BJ (cell line): ENCODE measurements at places on chromosomes 5 and 9.

DNA sequence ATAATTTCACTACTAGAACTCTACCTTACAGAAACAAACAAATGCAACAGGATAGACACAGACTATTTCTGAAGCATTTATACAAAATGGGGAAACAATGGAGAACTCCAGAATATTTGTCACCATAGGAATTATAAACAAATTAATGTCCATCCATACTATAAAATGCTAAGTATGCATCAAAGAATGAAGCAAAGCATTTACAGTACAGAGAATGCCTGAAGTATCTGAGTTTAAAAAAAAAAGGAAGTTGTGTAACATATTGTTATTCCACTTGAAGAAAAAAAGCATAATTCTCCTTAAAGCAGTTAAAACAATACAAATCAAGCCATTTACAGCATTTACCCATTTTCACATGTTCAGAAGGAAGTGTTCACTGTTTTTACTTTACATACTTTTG, 53.0 kb downstream of the DROSHA start:
- no peak for DNase-seq

GRCh38 chr5:122463221-122463620, 151.2 kb downstream of the SNCAIP start:
- DNase-seq = peak; percentile 27

GRCh38 chr5:139701056-139701741, 53.0 kb downstream of the CXXC5 start:
- DNase-seq = no peak

DNA sequence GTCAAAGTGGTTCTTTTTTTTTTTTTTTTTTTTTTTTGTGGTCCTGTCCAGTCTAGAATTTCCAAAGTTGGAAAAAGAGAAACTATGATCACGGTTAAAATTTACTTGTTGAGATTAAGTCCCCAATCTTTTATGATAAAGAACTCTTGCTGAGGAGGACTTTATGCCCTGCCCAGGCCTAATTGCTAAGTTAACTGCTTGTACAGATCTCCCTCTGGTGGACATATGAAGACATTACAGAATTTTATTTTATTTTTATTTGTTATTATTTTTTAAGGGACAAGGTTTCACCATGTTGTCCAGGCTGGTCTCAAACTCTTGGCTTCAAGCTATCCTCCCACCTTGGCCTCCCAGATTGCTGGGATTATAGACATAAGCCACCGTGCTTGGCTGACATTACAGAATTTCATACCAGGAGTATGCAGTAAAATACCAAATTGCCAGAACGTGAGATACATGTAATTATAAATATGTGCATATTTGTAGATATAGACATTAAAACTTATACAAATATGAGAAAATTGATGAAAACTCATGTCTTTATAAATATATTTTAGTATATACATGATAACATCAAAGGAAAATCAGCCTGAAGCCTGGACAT, 91.2 kb downstream of the RFK start:
- no peak for DNase-seq

DNA sequence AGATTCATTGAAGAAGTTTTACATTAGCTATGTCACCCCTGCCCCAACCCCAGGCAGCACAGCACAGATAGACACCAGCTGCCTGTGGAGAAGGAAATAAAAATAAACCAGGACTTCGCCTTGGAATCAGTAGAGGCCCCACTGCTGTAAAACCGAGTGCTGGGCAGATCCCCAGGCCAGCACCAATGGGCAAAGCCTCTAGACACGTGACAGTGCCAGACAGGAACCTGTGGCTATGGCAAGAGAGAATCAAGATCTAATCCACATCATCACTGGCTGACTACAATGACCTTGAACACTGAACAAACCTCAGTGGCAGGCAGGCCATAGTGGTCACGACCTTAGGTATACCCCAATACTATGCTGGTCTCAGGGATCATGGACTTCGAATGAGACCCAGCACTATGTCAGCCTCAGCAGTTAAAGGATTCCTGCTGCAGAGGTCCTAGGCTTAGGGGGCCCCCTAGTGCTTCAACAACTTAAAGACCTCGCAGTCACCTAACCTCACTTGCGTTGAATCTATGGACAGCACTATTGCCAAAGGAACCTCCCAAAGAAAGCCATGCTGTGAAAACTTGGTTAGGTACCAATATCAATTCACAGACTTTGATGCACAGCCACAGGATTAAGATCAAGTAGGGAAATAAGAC, 2118.6 kb upstream of the C9orf72 start:
- DNase-seq = no peak

GRCh38 chr5:116799401-116799800, 224.8 kb upstream of the SEMA6A start:
- DNase-seq = no peak

DNA sequence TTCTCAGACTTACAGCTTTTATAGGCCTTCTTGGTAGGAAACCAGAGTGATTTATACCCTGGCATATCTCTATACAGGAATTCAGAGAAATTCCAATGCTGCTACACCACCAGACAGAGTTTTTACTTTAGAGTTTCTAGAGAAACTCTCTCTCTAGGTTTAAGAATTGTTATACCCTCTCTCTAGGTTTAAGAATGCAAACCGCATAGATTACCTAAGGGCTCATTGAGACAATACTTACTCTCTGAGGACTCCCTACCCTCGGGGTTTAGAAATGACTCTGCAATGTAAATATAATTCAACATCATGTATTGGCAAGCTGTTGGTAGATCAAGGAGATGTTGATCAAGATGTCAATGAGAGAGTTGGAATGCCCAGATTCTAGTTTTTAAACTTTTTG, 15.3 kb upstream of the ELAVL2 start:
- DNase-seq = no peak

GRCh38 chr5:96726802-96727201, 64.6 kb downstream of the CAST start:
- no peak for DNase-seq
